ENCODE measurements at places on chromosomes 1 and 21.
A peak's percentile ranks its signal among the peaks of the same experiment; 100 is the strongest.

DNA sequence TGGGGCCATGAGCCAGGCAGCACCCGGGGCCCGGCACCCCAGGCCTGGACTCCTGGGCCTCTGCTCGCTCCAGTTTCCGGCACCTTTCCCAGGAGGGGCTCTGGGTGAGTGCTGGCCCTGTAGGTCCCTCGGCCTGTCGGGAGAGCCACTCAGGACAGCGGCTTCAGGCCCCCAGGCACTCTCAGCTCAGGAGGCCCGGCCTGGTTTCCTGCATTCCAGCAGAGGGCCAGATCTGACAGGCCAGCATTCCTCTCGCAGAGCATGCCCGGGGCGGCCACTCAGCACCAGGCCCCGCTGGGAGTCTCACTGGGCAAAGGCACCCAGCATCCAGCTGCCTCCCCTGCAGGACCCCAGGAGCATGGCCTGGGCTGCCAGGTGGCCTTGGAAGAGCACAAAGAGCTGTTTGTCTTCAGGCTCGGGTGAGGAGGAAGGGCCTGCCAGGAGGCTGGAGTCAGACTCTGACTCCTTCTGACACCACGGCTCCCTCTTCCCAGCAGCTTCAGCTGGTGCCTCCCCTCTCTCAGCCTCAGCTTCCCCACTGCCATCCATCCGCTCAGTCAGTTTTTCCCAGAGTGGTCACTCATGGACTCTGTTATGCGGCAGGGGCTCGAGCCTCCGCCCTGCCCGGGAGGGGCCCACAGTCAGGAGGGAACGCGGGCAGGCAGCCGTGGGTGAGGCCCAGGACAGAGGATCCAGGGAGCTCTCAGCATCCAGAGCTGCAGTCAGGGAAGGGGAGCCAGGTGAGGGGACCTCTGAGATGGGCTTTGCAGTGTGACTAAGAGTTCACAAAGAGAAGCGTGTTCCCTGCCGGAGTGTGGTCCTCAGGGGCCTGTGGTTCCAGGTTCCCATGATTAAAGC, 51.7 kb downstream of the WNT9A start:
- peak; percentile 7 for DNase-seq

DNA sequence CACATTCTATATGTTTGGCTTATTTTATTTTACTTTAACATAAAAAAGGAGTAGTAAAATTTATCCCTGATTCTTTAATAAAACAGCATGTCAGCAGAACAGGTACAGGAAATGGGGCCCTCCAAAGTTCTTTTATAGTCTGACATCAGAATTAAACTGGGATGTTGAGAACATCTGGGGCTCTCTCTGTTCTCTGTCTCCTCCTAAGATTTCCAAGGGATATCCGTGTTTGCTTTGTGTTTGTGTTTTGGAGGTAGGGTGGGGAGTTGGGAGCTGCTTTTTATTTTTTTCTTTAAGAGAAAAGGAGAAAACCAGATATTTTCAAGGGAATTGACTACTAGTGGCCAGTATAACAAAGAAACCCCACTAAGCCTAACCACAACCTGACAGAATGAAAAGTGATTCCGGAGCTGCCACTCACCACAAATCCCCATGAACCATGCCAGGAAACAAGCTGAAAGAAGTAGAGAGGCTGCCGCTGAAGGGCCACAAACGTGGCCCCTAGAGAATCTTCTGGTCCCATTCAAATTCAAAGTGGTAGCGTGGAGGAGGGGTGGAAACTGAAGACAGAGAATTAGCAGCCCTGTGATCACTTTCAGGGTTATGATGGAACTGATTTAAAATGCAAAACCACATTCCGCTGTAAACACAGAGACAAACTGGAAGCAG, 369.6 kb upstream of the ADGRL2 start:
- DNase-seq: no peak

DNA sequence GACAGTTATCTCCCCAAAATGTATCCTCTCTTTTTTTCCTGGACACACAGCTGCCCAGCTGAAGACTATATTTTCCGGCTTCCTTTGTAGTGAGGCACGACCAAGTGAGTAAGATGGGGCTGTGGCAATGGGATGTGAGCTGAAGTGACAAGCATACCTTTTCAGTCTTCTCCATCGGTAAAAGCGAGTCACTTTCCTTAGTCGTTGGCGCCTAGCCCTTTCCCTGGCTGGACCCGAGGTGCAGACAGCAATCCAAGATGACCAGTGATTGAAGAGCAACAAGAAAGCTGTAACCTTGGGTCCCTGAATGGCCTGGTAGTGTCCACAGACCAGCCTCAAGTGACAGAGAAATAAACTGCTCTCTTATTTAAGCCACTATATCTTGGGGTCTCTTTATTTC, 155.2 kb downstream of the NR5A2 start:
- DNase-seq: no peak

GRCh38 chr1:204286831-204287421, 72.8 kb downstream of the PLEKHA6 start:
- DNase-seq: peak; percentile 64

GRCh38 chr1:220768126-220768601, 18.5 kb upstream of the MTARC1 start:
- no peak for DNase-seq

DNA sequence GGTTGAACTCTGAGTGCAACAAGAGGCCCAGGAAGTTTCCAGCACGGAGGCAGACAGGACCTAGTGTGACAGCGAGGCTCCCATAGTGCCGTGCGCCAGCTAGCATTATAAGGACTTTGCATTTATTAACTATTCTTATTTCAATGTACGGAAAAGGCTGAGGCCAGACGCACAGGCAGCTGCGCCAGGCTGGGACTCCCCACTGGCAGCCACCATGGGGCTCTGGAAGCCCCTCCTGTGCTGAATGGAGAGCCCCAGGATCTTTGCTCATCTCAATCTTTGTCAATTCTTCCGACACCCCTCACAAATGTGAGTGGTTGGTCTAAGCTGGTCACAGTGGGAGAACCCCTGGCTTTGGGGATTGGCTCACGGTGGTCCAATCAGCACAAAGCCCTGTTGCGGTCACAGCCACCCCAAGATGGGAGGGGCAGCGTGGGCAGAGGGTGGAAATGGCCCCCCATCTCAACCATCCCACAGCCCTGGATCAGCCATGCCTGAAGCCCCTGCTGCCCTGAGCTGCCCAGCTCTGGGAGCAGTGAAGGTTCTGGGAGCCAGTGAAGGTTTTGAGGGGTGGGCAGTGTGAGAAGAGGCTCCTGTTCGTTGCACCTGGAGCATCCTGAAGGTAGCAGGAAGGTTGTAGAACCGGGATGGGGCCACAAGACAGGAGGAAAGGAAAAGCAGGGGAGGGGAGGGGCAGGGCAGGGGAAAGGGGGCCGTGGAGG, 59.5 kb upstream of the ADARB1 start:
- no peak for DNase-seq

DNA sequence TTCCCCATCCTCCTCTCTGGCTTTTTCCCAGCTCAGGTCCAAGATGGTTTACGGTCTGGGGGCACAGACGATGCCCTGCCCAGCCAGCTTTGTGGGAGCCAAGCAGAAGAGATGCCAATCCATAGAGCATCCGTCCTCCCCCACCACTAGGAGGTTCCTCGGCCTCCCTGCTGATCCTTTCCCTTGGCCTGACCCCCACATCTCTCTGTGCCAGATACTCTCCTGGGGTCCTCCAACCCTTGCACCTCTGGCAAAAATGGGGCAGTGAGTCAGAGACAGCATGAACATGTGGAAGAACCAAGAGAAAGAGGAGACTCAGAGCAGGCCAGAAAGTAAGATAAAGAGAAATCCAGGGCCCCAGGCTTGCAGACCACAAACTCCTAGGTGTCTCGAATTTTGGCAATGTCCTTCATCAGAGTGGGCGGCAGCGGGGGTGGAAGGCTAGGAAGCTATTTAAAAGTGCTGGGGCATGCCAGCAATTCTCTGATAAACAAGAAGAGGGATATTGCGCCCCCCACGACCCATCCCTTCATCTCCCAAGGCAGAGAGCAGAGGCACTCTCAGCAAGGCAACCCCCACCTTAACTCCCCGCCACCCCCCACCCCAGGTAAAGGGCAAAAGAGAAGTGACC, 11.4 kb downstream of the BLACAT1 start:
- no peak for DNase-seq

DNA sequence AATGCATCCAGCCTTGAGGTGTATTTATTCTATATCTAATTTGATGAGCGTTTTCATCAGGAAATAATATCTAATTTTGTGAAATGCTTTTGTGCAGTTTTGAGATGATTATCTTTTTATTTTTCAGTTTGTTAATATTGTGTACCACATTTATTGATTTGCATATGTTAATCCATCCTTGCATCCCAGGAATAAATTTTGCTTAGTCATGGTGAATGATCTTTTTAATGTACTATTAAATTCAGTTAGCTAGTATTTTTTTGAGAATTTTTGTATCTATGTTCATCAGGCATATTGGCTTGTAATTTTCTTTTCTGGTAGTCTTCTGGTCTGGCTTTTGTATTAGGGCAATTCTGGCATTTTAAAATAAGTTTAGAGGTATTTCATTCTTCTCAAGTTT, 697.5 kb upstream of the ADGRL4 start:
- no peak for DNase-seq

- no peak for DNase-seq
Observed at GRCh38 chr21:33977017-33977720, 61.6 kb upstream of the ATP5PO start.

- no peak for DNase-seq
Observed at GRCh38 chr1:69738458-69739250, 170.9 kb downstream of the LRRC7 start.

GRCh38 chr1:32465578-32465933, 684 bp downstream of the ZBTB8B start:
- no peak for DNase-seq

DNA sequence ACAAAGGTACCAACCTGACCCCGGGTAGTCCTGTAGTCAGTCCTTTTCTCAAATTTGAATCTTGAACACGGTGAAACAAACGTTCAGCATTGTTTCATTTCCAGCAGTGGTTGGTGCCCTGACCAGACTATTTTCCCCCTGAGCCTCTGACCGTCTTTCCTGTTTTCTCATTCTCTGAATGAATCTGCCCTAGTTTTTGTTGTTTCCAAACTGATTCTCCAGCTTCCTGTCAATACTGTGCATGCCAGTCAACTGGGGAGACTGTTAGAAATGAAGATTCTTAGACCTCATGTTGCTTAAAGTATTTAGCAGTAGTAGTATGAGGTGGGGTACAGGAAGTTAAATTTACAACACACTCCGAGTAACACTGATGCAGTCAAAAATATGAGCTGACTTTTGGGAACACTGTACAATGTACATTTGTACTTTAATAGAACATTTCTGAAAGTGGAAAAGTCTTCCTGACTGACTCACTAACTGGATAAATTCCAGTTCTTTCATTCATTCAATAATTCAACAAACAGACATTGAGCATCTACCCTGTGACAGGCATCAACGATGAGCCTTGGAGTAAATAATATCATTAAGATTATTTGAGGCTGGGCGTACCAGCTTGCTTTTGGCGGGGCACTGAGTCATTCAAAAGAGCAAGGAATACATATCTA, 26.0 kb upstream of the ZRANB2 start:
- DNase-seq: no peak

DNA sequence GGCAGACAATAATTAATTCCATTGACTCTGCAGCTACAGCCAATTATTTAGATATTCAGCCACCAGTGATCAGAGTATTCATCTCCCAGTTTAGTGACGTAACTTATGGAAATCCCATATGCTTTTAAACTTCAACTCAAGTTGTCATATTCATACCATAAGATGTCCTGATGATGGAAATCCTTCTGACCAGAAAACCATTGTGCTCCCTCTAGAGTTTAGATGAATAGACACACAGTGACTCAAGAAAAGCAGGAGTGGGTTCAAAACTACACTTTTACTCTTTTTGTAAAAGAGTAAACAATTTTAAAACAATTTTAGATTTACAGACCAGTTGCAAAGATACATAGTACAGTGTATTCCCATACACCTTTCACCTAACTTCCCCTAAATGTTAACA, 463.7 kb downstream of the KCNT2 start:
- no peak for DNase-seq

DNA sequence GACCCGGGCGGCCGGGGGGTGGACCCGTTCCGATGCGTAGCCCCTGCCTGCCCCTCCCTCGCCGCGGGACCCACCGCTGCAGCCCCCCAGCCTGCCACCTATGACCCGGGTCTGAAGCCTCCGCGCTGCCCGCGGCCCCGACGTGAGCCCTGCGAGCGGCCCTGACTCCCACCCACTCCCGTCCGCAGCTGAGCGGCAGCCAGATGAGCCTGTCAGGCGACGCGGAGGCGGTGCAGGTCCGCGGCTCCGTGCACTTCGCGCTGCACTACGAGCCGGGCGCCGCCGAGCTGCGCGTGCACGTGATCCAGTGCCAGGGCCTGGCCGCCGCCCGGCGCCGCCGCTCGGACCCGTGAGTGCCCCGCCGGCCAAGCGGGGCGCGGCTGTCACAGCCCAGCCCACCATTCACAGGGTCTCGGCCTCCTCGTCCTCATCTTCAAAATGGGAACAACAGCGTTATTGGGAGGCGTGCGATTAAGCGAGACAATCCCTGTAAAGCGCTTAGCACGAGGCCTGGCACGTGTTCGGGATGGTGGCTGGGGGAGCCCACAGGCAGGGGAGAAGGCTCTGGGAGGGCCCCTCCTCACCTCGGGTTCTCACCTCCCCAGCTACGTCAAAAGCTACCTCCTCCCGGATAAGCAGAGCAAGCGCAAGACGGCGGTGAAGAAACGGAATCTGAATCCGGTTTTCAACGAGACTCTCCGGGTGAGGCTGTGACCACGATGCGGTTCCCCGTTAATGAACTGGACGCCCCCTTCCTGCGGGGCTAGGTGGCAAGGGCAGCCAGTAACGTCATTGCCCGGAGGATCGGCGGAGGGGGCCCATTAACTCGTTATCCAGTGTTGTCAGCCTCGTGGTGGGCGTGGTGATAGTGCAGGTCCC, 8.2 kb downstream of the SYTL1 start:
- DNase-seq: no peak

DNA sequence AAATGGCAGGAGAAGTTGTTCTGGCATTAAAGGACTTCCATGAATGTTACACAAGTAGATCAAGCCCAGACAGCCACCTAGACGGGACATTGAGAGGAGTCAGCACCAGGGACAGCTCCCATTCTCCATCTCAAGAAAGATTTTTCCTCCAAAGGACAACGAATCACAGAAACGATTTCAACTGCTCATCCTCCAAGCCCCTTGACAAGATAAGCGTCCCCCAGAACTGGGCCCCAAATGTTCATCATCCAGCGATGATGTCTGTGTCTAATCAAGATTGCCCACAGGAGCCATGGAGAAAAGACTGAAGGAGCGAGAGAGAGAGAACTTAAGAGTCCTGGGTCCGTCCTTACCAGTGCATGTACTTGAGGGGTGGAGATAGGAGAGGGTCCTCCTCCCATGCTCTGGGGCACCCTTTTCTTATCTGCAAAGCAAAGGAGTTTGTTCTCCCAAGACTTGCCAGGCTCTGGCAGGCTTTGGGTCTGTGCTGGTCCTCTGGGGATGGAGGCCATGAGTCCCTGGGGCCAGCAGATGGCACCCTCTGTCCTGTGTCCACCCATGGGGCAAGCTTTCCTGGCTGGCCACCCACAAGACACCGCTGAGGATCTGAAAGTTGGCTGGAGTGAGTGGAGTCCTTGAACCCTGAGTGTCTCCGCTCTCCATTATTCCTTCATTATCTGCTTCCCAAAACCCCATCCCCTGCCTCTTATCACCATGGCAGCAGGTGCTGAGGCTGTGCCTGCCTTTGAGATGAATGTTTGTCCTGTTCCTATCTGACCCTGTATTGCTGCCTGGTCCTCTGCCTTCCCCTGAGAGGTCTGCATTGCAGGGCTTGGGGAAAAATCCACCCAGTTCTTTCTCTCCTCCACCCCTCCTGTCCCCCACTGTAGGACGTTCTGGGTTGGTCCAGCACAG, 164.6 kb downstream of the ACTL8 start:
- no peak for DNase-seq

Data from CD4-positive, alpha-beta T cell treated with Interleukin-15 for 1 hour (primary cell).